ENCODE measurements at places on chromosomes 1 and 21.

DNA sequence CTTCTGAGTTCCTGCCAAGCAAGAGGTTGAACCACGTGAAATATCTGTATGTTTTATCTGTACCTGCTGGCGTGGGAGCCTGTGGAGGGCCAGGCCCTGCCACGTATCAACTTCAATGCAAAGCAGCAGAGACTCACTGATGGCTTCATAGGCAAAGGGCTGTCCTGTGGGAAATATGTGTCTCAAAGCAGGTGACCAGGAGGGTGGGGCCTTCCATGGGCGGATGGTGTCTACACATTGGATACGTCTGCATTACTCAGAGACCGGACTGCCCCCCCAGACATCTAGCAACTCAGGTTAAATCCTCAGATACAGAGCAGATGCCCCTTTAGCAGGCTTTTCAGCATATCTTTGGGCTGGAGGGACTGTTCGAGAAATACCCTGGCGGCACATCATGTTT, 210.8 kb upstream of the C1orf174 start:
- DNase-seq = no peak

DNA sequence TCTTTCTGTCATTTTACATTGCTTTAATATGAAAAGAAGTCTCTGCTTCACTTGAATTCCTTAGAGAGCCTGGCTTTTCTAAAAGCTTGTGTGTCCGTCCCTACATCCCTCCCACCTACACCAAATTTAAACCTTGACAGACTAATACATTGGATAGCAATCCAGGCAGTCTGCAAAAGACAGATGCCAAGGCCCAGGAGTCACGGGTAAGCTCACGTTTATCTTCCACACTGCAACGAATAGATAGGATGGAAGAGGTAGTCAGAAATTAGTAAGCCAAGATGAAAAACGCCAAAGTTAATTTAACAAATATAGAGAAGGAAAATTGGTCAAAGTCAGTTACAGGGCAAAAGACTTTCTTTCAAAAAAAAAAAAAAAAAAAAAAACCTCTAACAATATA, 338.1 kb downstream of the SMYD3 start:
- no peak for DNase-seq

DNA sequence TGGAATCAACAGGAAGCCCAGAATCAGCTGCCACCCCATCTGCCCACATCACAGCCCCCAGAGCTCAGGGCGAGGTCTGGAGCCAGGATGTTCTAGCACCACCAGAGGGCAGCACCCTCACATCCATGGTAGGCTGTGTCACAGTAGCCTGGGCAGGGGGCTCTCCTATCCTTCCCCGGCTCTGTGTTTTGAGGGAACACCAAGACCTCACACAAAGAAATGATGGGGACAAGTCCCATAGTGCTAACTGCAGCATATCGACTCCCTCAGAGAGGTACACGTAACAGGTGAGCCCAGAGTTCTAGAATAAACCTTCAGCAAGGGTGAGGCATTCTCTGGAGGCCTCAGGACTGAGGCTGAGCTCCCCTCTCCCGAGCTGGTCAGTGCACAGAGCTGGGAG, 2.3 kb upstream of the KCNC4 start:
- DNase-seq = peak; percentile 79

- DNase-seq = no peak
Measured at GRCh38 chr1:241641773-241642592, 1.8 kb upstream of the CHML start.

DNA sequence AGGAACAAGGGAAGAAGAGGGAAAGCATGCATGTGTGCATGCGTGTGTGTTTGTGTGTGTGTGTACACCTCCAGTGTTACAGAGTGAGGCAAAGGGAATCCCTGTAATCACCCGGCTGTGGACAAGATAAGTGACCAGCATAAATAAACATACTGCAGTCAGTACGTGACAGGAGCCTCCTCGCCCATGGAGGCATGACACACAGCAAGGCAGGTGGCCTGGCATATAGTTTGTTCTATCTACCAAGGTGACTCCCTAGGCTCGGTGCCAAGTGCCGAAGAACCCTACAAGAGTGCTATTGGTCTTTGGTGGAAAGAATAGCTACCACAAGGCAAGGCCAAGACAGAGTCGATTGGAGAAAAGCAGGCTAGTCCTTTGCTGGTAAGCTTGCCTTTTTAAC, 31.7 kb upstream of the HEATR1 start:
- no peak for DNase-seq

All from activated CD4-positive, alpha-beta memory T cell treated with anti-CD3 and anti-CD28 coated beads, Interleukin-2, amount 10 ng/mL, durations not matched to agents 7 days and 5 days (primary cell).